ENCODE measurements at places on chromosomes 4 and X.

- no peak for DNase-seq
These were observed 4.9 kb downstream of the ATP1B4 start for GRCh38 chrX:120366794-120367193.

DNA sequence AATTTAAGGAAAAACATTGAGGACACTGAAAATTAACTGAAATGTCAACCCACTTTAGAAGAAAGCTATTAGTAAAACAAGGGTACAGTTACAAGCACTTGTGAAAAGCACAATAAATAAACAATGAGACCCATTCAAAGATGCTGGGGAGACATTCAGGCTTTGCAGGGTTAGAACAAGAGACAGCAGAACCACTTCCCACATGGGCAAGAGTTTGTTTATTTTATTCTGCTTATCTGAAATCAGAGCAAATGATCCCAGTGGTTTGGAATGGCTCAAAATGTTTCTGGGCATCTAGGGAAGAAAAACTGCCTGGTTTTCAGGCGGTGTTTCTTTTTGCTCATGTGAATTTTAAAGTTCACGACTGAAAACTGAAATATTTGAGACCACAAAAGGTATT lies 42.4 kb downstream of the PPP3CA start:
- DNase-seq = no peak

- DNase-seq = no peak
These were observed 56.6 kb upstream of the SLC6A14 start for GRCh38 chrX:116379854-116380253.

- DNase-seq = no peak
These were observed 38.7 kb downstream of the RAI2 start for GRCh38 chrX:17822351-17822750.

DNA sequence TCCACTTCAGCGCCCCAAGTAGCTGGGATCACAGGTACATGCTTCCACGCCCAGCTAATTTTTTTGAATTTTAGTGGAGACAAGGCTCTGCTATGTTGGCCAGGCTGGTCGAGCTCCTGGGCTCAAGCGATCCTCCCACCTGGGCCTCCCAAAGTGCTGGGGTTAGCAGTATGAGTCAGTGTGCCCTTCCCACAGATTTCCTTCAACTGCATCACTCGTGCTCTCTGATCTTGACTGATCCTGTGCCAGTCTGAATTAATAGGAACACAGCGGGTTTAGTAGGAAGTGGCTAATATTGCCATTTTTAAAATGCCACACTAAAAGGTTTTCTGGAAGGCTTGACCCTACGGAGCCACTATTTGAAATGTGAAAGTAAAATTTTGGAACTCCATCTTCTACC lies 4.3 kb upstream of the SHROOM2 start:
- no peak for DNase-seq

DNA sequence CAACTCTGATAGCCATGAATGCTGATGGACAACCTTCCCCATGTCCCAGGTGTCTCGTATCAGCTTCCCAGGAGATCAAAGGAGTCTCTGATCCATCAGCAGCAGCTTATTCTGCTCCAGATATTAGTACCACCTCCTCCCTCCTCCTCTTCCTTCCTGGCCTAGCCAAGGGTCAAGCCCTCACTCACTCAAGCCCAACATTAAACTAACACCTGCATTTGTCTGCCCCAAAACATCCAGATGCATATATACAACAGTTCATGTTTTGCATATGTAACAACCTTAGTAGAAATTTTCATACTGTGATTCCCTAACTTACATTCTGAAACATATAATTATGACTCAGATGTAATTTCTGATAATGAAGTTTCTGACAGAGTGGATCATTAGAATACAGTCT lies 29.9 kb downstream of the BCLAF3 start:
- no peak for DNase-seq

DNA sequence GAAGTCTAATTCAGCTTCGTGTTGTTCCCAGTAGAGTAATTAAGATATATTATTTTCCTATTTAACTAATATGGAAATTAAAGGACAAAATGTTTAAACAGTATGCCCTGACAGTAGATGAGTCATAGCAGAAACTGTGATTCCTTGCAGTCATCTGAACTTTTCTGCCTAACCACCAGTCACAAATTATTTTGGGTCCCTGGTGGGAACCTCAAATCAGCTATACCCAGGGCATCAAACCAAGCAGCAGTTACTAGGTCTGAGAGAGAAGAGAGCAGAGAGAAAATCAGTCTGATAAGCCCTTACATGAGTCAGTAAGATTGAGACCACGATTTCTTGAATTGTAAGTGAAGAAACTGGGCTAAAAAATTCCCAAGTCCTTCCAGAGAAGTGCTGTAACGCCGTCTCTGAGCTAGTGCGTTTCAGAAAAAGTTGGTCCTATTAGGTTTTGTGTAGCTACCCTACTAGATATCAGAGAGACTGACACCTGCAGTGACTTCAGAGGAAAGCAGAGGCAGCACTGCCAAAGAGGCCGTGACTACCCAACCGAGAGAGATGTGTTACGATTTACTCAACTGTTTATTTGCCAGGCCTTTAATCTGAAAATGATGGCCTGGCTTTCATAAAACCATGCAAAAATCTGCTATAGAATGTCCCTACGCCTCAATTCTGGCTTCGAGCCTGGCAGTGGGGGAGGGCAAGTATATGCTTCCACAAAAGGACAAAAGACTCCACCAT lies 21.7 kb upstream of the GPM6A start:
- no peak for DNase-seq

DNA sequence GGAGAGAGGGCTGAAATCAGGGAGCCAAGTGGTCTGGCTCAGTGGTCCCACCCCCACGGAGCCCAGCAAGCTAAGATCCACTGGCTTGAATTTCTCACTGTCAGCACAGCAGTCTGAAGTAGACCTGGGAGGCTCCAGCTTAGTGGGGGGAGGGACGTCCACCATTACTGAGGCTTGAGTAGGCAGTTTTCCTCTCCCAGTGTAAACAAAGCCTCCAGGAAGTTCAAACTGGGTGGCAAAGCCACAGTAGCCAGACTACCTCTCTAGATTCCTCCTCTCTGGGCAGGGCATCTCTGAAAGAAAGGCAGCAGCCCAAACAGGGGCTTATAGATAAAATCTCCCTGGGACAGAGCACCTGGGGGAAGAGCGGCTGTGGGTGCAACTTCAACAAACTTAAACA lies 88.1 kb downstream of the NPFFR2 start:
- DNase-seq = no peak

DNA sequence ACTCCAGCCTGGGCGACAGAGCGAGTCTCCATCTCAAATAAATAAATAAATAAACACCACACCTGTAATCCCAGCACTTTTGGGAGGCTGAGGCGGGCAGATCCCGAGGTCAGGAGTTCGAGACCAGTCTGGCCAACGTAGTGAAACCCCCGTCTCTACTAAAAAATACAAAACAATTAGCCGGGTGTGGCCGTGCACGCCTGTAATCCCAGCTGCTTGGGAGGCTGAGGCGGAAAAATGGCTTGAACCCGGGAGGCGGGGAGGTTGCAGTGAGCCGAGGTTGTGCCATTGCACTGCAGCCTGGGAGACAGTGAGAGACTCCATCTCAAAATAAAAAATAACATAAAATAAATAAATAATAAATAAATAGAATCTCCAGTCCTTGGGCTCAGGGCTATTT lies 185.8 kb downstream of the SHOX start:
- DNase-seq = no peak

GRCh38 chr4:109739547-109739946 lies 9.7 kb upstream of the PLA2G12A start:
- DNase-seq = no peak

GRCh38 chr4:121817006-121817405 lies 6.7 kb downstream of the CCNA2 start:
- no peak for DNase-seq

DNA sequence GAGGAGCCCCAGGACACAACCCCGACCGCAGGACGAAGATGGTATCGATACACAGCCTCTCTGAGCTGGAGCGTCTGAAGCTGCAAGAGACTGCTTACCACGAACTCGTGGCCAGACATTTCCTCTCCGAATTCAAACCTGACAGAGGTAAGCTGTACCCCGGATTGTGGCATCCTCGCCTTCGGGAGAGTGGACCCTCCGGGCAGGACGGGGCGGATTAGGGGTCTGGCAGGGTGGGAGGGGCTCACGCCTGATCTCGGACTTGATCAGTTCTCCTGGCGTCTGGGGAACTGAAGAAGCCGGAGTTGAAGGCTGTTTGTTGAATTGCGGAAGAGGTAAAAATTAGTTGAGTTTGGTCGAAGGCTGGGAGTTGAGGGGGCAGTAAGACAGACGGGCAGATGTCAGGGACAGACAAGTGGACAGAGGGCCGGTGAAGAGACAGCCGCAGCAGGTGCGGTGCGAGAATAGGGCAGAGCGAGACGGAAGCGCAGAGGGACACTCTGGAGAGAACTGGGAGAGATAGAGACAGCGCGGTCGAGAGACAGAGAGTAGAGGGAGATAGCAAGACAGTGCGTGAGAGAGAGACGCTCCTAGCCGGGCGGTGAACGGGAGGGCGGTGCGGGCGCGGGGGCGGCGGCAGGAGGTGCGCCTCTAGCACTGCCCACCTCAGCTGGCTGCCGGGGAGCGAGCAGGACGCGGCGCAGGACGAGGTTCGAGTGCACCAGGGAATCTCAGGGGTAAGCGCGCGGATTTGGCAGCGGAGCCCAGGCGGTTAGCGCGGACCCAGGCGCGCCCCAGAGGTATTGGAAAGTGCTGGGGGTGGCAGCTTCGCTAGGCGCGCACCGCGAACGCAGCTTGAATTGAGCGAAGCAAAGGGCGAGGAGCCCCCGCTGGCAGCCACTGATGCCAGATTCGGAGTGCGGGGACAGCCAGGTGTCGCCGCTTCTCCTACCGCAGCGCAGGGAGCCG lies 23.9 kb downstream of the ARHGAP36 start:
- DNase-seq = no peak

- DNase-seq = no peak
These were observed 9.6 kb upstream of the OTUD4 start for GRCh38 chr4:145189981-145190380.
